T-cell (primary cell): ENCODE measurements at places on chromosomes 7 and 10. TPM values are rescaled to one million over a fixed set of nuclear protein-coding genes. Genes with fewer than 3 reads are reported as not detected.

MMD2 gene
- total RNA-seq, result not detected

GRCh38 chr10:7121154-7121797 is 289.6 kb downstream of the SFMBT2 start:
- H3K27ac ChIP-seq, result no peak overlapping the region
- no peak overlapping the region for H3K4me3 ChIP-seq
- no peaks in the 10 kb centered on the region for H3K27me3 ChIP-seq
- no peaks in the 10 kb centered on the region for H3K36me3 ChIP-seq

FXYD4 gene
- not detected for total RNA-seq

GRCh38 chr7:155804897-155805825 is 7.1 kb downstream of the SHH start:
- H3K36me3 ChIP-seq, result no peaks in the 10 kb centered on the region
- H3K4me3 ChIP-seq, result peak overlapping the region; percentile 33
- no peak overlapping the region for H3K27ac ChIP-seq
- H3K4me1 ChIP-seq, result peaks cover 38% of the 10 kb centered on the region
- DNase-seq, result peak; percentile 45
